ENCODE measurements at places on chromosomes 7 and 10.

GRCh38 chr7:21253740-21254687 lies 173.9 kb upstream of the SP4 start:
- peak; percentile 33 for DNase-seq

DNA sequence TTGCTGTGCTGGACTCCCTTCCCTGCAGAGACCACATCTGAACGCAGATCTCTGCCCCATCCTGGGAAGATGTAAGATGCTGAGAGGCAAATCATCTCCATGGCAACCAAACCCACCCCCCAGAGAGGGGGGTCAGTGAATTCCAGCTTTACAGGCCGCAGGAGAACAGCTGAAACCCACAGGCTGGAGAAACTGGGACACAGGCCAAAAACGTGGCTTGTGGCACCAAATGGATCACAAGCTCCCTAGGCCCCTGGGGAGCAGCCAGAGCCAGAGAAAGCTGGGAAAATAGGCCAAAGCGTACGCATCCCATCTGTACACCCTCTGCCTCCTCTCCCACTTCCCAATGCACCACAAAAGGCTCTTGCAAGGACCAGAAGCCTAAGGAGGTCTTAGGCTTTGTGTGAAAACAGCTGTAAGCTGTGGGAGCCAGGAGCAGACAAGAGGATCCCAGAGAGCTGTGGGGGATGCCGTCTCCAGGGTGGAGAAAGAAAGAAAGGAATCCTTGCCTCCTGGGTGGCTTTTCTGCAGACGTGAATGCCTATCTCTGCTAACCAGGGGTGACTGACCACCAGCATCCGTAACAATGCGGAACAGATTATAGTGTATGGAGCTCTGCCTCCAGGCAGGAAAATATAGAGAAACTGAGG lies 59.5 kb downstream of the TMEM130 start:
- DNase-seq = no peak

DNA sequence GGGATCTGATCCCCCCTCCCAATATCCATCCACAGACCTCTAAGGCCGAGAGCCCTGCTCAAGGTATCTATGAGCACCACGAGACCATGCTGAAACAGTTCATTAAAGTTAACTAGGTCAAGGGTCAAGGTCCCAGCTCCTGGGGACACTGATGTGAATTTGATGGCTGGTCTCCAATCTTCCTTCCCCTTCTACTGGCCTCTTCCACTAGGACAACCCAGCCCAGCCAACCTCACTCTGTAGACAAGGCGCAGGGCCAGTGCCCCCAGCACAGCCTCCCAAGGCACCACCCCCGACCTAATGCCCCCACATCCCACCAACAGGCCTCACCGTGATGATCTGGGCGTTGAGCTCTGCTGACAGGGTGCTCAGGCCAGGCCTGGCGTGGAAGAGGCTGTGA lies 15.6 kb downstream of the RRP12 start:
- DNase-seq = no peak

DNA sequence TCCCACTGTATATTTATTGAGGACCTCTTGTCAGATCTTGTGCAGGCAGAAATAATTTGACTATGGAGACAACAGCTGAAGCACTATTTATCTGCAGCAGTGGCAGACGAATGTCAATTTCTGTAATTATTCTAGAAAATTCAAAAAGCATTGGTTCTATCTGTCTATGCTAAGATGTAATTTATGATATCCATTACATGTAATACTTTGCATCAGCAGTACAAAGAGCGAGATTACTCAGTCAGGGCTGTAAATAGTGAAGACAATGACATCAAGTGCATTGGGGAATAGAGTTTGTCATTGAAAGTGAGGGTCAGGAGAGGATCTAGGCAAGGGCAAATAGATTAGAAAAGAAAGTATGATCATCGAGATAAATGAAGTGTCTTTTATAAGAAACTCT lies 508.2 kb downstream of the ZWINT start:
- DNase-seq = no peak

GRCh38 chr7:111413739-111414138 lies 148.6 kb downstream of the IMMP2L start:
- DNase-seq = no peak

GRCh38 chr10:69860271-69860670 lies 58.6 kb downstream of the COL13A1 start:
- no peak for DNase-seq

DNA sequence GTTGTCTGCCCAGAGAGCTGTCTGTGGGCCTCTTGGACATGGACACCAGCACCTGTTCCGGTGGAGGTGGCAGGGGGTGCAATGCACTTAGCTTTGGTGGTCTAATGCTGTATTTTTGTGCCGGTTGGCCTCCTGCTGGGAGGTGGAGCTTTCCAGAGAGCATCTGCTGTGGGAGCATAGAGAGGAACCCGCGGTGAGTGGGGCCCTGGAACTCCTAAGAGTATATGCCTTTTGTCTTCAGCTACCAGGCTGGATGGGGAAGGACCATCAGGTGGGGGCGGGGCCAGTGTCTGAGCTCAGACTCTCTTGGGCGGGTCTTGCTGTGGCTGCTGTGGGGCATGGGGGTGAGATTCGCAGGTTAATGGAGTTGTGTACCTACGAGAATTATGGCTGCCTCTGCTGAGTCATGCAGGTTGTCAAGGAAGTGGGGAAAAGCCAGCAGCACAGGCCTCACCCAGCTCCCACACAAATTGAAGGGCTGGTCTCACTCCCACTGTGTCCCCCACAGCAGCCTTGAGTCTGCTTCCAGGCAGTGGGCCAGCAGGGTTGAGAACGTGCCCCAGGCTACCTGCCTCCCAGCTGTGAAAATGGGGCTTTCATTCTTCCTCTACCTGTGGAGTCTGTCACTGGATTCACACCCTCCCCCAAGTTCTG lies 29.0 kb downstream of the JAKMIP3 start:
- DNase-seq = no peak

GRCh38 chr10:81081887-81082620 lies 544.4 kb downstream of the SH2D4B start:
- DNase-seq = no peak

DNA sequence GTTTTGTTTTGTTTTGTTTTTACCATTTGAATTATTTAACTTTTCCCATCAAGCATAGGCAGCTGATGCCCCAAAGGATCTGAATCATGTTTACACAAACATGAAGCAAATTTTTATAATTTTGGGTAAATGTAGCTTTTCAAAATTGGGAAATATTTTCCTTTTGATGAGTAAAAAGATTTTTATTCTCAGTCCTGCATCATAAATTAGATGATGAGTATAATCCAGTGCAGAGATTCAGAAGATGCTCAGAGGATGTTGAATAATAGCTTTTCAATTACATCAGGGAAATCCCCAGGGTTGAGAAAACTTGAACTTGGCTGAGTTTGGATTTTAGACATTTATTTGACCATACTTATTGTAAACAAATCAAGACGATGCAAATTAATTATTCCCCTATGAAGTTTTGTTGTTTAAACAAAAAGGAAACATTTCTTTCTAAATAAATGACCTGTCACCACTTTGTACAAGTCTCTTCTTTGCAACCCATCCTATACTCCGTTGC lies 121.7 kb downstream of the FAM204A start:
- DNase-seq = no peak

Data from inflammatory macrophage treated with lipopolysaccharide for 1 hour (primary cell).